ENCODE measurements at places on chromosomes 1 and 21. TPM values are rescaled to one million over a fixed set of nuclear protein-coding genes. Genes with fewer than 3 reads are reported as not detected.
A peak's percentile ranks its signal among the peaks of the same experiment; 100 is the strongest.

Gene AMY1B
- not detected for total RNA-seq

Gene LCE3D
- 1.2 TPM for total RNA-seq

GRCh38 chr1:116948046-116948445 lies 38.3 kb downstream of the PTGFRN start:
- DNase-seq, result no peak

DNA sequence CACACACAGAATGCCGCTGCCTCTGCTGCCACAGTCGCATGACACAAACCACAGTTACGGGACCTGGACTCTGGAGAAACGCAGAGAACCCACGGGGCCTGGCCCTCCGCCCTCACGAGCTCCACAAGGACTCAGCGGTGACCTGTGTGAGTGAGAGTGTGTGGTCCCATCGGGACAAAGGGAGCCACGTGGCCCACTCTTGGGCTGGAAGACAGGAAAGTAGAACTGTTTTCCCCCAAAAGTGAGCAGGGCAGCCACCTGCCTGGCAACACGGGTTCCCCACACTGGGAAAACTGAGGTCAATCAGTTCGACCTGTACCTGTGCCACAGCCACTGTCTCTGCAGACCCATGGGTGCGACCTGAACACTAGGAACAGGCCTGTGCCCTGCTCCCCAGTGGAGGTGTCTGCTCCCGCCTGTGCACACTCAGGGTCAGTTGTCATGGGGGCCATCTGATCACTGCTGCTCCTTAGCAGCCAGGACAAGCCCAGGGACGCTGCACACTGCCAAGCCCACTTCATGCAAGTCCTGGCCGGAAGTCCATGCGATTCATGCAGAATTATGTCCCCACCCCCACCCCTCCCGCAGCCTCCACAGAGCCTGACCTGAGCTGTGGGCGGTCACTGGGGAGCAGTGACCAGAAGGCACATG lies 54.4 kb upstream of the ADARB1 start:
- no peak for DNase-seq

DNA sequence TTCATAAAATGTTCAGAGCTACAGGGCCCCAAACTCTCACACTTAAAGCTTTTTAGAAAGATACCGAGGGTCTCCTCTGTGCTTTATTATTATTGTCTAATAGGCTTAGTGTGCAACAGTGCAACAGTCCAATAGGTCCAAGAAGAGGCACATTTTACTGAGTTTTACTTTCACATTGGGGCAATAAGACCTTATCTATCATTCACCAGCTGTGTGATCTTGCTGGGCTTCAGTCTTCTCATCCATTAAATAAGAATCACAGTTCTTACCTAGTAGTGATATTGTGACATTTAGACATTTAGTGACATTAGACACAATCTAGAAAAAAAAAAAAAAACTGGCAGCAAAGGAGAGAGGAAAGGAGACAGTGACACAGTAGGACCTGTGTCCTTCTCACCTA lies 175.8 kb upstream of the NFIA start:
- DNase-seq, result no peak

Gene ATP1B1
- total RNA-seq, result 117 TPM

DNA sequence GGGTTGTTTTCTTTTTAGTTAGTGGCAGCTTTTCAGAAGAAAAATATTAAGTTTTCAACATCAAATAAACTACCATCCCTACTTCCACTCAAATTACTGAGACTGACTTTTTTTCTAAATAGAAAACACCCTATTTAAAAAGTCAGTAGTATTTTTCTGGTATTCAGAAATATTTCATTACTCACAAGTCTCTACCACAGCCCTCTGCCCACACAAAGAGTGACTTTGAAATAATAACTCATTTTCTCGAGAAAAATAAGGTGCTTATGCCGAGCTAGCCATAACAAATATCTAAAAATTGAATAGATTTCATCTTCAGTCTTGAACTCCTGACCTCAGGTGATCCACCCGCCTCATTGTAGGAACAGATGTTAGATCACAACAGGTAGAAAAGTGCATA lies 41.8 kb upstream of the USP25 start:
- DNase-seq, result no peak

Gene PRDM16
- not detected for total RNA-seq

Gene KLHDC8A
- total RNA-seq, result not detected

Gene PRAMEF12
- not detected for total RNA-seq

DNA sequence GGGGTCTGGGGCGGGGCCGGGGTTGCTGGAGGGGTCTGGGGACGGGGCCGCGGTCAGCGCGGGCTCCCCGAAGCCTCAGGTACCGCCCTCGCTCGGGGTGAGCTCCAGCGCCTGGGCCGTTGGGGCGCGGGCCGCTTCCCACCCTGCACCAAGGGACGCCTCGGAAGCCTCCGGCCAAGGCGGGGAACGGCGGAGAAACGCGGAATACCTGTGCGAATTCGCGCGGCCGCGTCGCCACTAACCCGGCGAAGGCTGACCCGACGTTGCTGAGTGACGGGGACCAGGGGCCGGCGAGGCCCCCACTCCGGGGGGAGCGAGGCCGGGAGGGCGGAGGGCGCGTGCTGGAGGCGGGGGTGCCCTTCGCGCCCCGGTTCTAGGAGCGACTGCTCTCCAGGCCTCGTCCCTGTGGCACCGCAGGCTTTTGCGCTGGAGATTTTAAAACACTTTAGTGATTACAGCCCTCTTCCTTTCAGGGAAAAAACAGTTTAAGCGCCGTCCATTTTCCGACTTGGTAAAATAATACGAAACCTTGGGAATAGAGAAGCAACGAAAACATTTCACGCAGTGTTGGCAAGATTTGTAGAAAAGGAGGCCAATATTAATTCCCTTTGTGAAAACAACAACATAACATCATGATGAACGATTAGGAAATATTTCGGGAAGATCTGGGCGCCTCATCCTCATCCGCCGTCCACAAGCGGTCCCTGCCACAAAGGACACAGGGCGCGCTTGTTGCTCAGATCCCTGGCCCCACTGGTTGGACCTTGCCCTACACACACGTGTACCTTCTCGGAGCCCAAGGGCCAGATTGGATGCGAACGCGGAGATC lies 971 bp upstream of the GNG4 start:
- DNase-seq, result no peak

DNA sequence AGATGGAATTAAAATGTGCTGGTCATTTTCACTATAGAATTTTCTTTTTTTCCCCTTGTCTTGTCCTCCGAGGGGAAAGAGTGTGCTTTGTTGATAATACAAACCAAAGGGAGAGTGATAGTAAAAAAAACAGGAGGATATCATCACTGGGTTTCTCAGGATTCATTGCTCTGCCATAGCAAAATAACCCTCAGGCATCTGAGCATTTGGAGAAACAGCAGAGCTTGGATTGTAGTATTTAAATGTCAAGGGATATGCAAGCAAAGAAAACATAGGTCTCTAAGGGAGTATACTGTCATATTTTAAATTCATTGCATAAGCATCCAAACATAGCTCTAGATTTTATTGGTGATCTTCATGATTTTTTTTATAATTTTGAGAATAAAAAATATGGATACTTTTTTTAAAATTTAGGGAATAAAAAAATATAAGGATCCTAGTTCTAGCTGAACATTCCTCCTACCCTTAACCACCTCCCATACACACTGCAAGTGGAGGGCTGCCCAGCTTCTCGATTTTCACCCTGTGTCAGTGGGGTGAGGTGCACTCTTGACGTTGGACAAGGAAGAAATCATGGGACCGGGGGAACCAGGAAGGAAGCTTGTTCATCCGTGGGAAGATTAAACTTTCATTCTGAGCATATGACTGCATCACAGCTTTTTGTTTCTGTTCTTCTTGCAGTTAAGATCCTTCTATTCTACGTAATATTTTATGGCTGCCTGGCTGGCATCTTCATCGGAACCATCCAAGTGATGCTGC lies 4.4 kb downstream of the ATP1B1 start:
- DNase-seq, result no peak

Gene FCRL5
- total RNA-seq, result not detected

- no peak for DNase-seq
These were observed 2.2 kb downstream of the GAS5 start for GRCh38 chr1:173865468-173866164.

Gene CFHR4
- not detected for total RNA-seq

- DNase-seq, result peak; percentile 48
These were observed 12.4 kb downstream of the NEXN start for GRCh38 chr1:77900687-77901293.

GRCh38 chr1:51924455-51924854 lies 45.9 kb upstream of the NRDC start:
- DNase-seq, result no peak

- no peak for DNase-seq
These were observed 67.2 kb upstream of the WDR26 start for GRCh38 chr1:224501836-224502235.

DNA sequence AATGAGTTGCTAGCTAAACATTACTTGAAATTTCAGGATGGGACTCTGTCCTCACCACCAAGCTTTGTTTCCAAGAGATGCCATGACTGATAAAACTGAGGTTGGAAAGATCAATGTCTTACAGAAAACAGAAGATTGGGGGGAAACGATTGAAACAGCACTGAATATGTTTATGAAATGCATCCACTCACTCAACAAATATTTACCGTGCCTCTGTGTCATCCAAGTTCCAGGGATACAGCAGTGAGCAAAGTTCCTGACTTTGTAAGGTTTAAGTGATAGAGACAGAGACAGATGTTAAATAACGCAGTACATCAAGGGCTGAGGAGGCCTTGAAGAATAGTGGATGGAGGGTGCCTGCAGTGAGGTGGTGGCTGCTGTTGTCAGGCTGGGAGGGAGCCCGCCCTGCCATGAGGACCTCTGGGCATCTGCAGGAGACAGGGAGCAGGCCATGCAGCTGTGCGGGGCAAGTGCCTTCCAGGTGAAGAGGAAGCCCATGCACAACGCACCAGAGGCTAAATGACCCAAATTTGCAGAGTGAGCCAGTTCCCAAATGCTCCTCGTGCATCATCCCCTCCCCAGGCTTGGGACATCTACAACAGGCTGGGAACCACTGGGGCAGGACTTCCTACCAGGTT lies 108.0 kb downstream of the HLCS start:
- DNase-seq, result no peak

Gene CLCA4
- 2.8 TPM for total RNA-seq

Gene RPTN
- not detected for total RNA-seq

- no peak for DNase-seq
These were observed 24.3 kb downstream of the SKI start for GRCh38 chr1:2252423-2252822.

GRCh38 chr1:22976461-22977243 lies 4.0 kb upstream of the LACTBL1 start:
- DNase-seq, result peak; percentile 79

- DNase-seq, result peak; percentile 84
These were observed 46.3 kb upstream of the VANGL1 start for GRCh38 chr1:115595279-115596079.

DNA sequence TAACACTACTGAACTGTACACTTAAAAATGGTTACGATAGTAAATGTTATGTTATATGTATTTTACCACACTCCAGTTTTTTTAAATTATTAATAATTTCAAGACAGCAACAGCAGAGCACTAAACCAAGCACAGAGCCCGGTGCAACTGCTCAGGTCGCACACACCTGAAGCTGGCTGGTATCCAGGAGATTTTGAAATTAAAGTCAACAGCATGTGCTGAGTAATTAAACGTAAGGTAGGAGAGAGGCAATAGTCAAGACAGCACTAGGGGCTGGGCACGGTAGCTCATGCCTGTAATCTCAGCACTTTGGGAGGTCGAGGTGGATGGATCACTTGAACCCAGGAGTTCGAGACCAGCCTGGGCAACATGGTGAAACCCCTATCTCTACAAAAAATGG lies 35.1 kb upstream of the SLC30A10 start:
- DNase-seq, result no peak

GRCh38 chr1:82706741-82707140 lies 906.0 kb downstream of the ADGRL2 start:
- DNase-seq, result no peak
